ENCODE measurements at places on chromosomes 7 and 10.

DNA sequence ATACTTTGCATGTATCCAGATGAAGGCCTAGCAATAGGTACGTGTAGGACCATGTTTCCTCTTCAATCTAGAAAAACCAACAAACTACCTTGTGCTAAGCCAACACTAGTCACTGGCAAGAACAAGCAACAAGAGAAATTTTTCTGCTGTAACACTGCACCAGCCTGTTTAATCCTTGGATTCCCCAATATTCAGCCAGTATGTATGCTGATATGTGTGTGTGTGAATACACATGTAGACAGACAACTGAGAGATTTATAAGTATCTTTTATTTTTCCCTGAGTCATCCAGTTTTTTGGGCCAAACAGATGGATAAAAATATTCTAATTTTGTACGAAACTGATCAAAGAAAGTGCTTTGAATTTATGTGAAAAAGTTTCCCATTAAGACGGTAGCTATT, 26.2 kb downstream of the GLI3 start:
- no peak for DNase-seq

GRCh38 chr7:30707391-30708357, 25.4 kb upstream of the CRHR2 start:
- no peak for DNase-seq

- no peak for DNase-seq
Measured at GRCh38 chr7:148481971-148482626, 108.5 kb upstream of the C7orf33 start.

GRCh38 chr7:130461272-130461671, 20.5 kb upstream of the CEP41 start:
- DNase-seq, result no peak

DNA sequence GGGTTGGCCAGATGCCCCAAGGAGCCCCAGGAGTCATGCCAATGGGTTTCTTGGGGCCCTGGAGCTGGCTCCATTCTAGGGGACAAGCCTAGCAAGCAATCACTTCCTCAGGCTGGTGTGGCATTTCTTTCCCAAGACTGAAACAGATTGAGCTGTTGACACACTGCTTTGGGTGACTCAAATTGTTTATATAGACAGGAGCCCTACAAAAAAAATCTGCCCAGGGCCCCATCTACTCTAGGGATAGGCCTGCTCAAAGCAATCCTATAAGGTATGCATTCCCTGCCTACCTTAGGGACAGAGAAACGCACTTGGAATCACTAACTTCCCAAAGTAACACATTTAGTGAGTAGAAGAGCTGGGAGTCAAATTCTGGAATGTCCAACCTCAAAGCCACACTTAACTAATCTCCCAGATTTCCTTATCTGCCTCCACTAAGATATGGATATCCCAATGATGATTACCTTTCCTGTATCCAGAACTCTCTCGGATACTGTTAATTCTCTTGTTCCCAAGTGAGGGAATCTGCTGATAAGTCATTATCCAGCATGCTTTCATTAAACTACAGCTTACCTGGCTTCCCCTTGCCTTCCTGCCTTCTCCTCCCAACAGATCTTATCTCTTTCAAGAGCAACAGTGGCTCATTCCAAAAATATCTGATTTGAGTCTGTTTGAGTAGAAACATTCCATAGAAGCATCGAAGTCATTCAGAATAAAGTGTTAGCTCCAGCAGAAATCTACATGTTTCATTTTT, 3.1 kb downstream of the ABLIM1 start:
- no peak for DNase-seq

DNA sequence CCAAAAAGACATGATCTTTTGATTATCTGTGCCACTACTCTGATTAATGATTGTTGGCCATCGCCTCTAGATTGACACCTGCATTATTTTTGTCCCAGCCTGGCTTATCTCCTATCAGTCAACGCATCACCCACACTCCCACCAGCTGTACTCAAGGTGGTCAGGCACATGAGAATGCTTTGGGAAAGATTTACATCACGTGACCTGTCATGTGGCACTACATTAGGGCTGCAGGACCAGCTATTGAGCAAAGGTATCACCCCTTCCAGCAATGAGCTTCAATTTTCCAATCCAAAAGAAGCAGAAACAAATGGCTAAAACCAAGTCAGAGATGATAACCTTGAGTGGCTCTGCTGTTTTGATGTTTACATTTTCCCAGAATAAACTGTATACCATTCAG, 204.3 kb downstream of the PLXNA4 start:
- no peak for DNase-seq

- DNase-seq, result no peak
Measured at GRCh38 chr10:100183481-100183880, 2.3 kb downstream of the ERLIN1 start.

GRCh38 chr10:56091872-56092271, 269.2 kb downstream of the ZWINT start:
- DNase-seq, result no peak

Measured in GDM1 (cell line).